Posterior cingulate gyrus (tissue), 11 donors: ENCODE measurements at places on chromosomes 3 and 15.

DNA sequence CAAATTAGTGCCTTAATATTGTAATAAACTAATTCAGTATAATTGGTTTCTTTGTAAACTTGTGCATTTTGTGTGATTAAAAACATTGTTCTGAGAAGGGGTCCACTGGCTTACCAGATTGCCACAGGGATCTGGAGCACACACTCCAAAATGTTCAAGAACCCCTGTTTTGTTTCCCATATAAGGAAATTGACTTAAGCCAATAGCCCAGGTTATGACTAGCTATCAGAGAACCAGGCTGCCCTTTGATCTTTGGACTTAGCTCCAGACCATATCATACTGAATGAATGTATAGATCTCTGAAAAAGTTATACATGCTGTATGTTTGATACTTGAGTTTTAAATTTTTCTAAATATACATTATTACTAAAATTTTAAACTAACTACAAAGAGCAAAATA is 91.7 kb downstream of the NPTN start:
- no peak for DNase-seq

- DNase-seq: no peak
Observed at GRCh38 chr15:40335938-40336743, 4.6 kb downstream of the CCDC9B start.

DNA sequence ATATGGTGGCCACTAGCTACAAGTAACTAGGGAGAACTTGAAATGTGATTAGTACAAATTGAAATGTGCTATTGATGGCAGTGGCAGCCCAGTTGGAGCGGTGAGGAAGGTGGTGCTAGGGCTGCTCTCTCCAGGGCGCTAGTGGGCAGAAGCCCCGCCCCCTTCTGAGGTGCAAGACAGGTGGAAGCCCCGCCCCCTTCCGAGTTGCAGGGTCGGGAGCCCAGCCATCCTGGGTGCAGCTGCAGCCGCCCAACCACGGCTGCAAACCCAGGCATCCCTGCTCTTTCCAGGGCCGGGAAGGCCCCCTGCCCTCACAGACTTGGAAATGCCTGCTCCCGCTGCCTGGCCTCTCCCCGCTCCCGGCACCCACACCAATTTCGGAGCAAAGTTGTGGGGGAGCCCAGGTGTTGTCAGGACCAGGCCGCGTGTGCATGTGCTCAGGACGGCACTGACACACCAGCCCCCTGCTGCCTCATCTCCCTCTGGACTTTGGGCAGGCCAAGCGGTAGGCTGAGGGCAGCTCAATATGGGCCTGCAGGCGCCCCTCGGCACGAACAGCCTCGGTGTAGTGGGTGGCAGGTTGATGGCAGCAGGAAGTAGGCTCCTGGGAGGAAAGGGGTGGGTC is 10.0 kb downstream of the ATR start:
- no peak for DNase-seq

- no peak for DNase-seq
Observed at GRCh38 chr3:142849148-142849547, 39.7 kb downstream of the PCOLCE2 start.

- no peak for DNase-seq
Observed at GRCh38 chr3:30281526-30281925, 324.9 kb upstream of the TGFBR2 start.

DNA sequence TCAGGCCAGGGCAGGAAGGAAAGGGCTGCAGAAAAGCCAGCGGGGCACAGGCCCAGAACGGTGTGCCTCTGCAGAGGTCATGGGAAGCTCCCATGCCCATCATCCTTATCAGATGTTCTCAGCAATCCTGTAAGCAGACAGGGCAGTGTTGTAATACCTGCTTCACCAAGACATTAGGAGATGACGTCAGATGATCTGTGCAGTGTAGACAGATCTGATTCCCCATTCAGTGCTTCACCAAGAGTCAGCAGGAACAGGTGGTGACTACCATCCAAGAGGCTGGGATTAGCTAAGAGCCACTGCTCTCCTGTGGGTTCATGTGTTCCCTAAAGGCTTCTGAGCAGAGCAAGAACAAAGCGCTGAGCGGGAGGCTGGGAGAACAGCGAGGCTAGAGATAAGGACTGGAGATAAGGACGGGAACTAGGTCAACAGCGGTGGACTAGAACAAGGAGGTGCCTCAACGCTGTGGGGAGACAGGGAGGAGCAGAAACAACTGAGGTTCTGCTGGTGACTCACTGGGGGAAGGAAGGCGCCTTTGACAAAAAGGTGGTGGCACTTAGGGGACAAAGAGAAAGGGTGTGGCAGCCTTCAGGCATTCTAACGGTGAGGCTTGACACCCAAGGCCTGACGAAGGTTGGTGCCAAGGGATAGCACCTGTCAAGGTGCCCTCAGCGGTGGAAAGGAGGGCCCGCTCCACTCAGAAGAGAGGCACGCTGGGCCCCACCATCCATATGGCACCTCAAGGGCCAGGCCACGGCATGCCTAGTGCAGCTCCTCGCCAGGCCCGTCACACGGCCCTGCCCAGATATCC is 28.4 kb downstream of the CCDC12 start:
- no peak for DNase-seq

- DNase-seq: no peak
Observed at GRCh38 chr3:32708672-32709283, 23.8 kb downstream of the CNOT10 start.

DNA sequence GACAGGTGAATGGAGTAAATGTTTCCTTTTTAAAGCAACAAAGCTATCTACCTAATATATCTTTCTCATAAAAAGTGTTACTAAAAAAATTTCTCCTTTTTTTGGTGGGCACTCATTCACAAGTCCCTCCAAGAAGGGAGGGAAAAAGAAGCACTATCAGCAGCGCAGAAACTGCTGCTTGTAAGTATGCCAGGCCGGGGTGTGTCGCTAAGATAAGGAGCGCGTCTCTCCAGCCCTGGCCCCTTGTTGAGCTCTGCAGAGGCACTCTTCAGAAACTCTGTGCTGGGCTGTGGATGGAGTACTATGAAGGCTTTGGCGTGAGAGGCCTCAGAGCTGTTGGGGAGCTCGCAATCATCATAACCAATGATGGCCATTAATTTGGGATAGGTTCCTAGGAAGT is 49.1 kb downstream of the ZDHHC3 start:
- no peak for DNase-seq

- DNase-seq: no peak
Observed at GRCh38 chr15:62617741-62618140, 424.8 kb upstream of the TPM1 start.

DNA sequence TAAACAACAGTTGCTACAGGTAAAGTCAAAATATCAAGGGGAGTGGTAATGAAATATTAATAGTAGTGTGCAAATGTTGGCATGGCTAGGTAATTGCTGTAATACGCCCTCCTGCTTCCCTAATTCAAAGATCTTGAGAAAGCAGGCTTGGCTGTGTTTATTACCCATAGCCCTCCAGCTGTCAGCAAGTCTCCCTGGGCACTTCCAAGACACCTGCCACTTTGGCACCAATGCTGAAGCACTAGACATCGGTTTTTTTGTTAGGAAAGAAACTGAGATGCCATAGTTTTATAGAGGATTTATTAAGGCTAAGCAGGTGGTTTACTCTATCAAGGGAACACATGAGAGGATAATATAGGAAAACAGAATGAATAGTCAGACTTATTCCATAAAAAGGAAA is 64.4 kb downstream of the P2RY1 start:
- DNase-seq: no peak

- no peak for DNase-seq
Observed at GRCh38 chr3:174953068-174953467, 93.9 kb downstream of the NAALADL2 start.

DNA sequence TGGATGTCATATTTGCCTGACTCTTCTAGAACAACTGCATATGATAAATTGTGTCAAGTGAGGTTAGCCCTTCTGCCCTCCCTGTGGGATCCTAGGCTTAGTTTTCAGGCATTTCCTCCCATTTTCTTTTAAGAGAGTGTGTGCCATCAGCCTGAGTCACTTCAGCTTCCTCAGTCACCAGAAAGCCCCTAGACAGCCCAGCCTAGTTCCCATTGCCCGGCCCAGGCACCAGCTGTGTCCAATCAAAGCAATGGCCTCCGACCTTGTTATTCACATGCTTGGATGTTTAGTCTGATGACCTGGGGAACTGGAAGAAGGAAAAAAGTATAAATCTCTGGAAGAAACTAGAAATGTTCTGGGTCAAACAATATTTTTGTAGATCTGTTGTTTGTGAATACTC is 221.9 kb upstream of the LRIG1 start:
- DNase-seq: no peak

- DNase-seq: peak; percentile 36
Observed at GRCh38 chr15:70259028-70259424, 161.3 kb upstream of the TLE3 start.

DNA sequence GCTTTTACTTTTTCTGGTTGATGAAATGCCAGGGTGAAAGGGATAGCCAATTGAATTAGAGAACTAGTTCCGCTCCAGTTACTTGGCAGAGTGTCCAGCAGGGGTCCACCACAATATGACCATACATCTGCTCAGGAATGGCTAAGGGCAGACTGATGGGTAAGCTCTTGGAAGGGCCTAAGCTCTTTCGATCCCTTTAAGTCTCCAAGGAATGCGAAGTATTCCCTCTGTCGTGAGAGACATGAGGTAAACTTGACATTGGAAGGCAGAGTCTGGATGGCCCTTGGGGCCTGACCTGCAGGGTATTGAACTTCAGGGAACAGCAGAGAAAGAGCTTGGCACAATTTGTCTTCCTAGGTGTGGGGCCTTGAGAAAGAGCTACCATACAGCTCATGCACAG is 805.8 kb downstream of the PLOD2 start:
- DNase-seq: no peak

DNA sequence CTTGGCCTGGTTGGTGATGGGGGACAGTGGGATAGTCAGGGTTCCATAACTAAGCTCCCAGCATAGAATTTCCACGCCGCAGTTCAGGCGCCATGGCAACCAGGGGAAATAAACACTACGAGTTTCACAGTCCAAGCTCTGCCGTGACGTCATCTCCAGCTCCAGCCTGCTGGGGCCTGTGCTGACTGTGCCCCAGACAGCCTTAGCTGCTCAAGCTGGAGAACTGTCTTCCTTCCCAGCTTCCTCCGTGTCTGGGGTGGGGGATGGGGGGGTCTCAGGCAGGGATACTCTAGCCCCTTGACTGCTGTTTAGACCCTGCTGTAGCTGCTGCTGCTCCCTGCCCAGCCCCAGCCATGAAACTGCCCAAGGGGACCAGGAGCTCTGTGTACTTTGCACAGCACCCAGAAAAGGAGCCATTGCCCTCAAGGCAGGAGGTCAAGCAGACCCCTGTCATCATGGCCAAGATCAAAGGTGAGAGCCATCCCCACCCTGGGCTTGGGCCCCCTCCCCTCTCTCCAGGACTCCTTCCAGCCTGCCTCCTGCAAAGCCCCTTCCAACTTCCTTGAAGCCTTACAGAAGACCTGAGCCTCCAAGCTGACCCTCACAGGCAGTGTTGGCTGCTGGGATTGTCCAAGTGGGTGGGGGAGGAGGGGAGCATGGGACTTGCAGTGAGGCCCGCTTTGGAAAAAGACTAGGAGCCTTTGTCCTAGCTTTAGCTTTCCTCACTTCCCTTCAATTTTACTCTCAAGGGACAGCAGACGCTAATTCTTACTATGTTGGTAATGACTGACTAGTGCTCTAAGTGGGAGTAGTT is 11.4 kb upstream of the CSPG4 start:
- DNase-seq: peak; percentile 73

DNA sequence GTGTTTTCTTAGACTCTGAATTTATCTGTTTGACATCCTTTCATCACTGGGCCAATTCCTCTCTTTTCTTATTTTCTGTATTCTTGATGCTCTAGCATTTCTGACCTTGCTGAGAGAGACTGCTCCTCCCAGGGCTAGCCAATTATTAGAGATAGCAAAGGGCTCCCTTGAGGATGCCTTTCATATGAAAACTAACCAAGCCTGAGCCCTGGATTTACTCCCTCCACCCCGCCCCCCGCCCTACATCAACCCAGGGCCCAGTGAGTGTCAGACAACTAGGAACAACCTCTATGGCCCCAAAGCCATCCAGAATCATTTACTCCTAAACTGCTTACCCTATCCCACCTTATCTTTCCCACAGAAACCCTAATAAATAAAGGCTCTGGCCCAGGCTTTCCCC is 69.7 kb upstream of the LARS2 start:
- DNase-seq: no peak

DNA sequence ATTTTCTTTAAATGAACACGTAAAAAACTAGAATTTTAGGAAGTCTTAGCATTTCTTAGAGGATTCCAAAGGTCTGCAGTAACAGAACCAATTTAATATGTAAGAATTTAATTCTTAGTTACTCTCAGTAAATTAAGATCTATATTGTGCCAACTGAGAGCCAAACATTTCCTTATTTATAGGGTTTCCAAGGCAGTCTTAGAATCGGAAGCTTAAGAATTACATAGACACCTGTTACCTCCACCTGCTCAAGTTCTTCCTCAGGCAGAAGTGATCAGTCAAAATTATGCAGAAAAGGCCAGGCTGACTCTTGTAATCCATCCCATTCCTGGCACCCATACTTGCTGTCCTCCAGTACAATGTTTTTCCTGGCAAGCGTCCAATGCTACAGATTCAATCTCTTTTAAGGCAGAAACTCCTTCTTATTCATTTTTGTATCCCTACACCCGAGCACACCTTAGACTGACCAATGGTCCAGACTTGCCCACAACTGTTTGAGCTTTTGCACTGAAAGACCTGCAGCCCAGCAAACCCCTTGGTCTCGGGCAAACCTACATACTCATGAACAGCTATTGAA is 64.3 kb downstream of the NCEH1 start:
- DNase-seq: no peak

GRCh38 chr15:86044981-86045380 is 34.7 kb upstream of the AGBL1 start:
- no peak for DNase-seq

- DNase-seq: peak; percentile 83
Observed at GRCh38 chr3:66195347-66195783, 25.4 kb upstream of the SLC25A26 start.

DNA sequence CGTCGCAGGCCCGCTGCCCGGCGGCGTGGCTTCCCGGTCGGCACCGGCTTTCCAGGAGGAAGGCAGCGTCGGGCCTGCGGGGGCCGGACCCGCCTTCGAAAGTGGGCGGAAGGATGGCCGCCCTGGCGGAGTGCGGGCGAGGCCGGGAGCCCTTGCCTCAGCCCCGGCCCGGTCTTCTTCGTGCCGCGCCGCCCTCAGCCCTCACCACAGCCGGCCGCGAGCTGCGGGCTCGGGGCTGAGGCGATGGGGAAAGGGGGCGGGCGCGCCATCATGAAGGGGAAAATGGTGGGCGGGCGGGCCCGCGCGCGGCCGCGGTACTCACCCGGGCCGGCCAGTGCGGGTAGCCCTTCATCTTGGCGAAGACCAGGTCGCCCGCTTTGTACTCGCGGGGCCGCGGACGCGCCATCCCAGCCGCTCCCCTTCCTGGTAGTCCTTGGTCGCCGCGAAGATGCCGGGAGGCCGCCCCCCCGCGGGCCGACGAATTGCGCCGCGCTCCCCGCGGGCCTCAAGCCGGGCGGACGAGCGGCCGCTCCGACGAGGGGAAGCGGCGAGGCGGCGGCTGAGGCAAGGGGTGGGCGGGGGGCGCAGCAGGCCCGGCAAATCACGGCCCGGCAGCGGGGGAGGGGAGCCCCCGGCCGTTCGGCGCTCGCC is 489 bp downstream of the HDGFL3 start:
- DNase-seq: peak; percentile 89

- no peak for DNase-seq
Observed at GRCh38 chr3:149095487-149095886, 9.2 kb upstream of the HLTF start.

GRCh38 chr15:49412797-49413196 is 10.2 kb upstream of the FGF7 start:
- no peak for DNase-seq

- DNase-seq: no peak
Observed at GRCh38 chr15:80662129-80662528, 33.0 kb upstream of the ABHD17C start.

- DNase-seq: peak; percentile 71
Observed at GRCh38 chr15:80608688-80609087, 86.4 kb upstream of the ABHD17C start.
